Activated CD8-positive, alpha-beta memory T cell treated with anti-CD3 and anti-CD28 coated beads, Interleukin-2, amount 50 U/mL, for 4 hours (primary cell): ENCODE measurements at places on chromosomes 7 and 10.

DNA sequence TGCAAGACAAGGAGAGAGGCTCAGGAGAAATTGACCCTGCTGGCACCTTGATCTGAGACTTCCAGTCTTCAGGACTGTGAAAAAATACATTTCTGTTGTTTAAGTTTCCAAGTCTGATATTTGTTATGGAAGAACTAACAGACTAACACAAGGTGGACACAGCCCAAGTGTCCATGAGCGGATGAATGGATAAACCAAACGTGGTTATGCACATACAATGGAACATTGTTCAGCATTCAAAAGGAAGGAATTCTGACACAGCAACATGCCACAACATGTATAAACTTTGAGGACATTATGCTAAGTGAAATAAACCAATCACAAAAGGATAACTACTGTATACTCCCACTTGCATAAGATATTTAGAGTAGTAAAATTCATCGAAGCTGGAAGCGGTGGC, 76.5 kb downstream of the FAM13C start:
- DNase-seq: no peak

DNA sequence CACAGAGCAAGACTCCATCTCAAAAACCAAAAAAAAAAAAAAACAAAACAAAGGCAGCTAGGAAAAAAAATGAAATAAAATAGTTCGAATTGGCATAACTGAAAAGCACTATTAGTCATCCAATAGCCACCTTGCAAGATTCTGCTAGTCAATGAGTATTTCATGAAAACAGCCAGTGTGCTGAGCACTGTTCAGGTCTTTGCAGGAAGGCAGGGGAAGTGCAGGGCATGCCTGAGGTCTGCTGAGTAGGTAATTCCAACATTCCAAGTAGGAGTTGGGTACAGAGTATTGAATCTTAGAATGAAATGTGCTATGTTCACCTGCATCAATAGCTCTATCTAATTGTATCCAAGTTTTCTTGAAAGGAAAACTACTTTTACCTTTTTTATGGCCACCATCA, 22.9 kb downstream of the ABRAXAS2 start:
- DNase-seq: no peak

- DNase-seq: no peak
Measured at GRCh38 chr10:34297541-34298345, 517.4 kb downstream of the PARD3 start.

DNA sequence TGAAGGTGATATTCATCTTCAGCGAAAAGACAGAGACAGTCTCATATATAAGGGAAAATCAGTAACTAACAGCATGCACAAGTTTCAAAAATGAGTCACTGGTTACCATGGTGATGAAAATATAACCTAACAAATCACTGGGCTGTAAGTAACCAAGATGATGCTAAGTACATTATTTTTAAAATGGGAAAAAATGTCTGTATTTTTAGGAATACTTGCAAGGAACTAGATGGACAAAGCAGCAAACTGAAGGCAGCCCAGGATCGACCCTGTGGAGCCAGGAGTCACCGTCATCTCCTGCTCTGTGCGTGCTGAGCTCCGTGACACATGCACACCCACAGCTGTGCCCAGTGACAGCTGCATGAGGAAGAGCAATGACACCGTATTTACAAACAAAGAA, 137.3 kb downstream of the ELMO1 start:
- DNase-seq: peak; percentile 17

DNA sequence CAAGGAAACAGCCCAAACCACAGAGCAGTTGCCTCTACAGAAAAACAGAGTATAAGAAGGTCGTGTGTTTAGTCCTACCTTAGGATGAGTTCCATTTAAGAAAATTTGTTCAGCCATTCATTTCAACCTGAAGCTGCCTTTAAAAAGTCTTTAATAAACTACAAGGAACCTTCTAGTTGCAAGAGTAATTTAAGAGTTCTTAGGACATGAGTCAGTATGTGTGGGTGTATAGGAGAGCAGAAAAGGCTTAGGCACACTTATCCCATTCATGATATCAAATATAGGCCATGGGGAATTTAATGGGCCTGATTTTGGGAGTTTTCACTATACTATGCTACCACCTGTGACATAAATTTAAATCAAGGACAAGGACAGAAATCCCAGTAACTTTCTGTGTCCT, 496.8 kb downstream of the TFEC start:
- DNase-seq: no peak

GRCh38 chr10:97280783-97281182, 11.7 kb downstream of the ARHGAP19 start:
- no peak for DNase-seq

- DNase-seq: no peak
Measured at GRCh38 chr7:17365775-17366174, 67.3 kb downstream of the AHR start.

DNA sequence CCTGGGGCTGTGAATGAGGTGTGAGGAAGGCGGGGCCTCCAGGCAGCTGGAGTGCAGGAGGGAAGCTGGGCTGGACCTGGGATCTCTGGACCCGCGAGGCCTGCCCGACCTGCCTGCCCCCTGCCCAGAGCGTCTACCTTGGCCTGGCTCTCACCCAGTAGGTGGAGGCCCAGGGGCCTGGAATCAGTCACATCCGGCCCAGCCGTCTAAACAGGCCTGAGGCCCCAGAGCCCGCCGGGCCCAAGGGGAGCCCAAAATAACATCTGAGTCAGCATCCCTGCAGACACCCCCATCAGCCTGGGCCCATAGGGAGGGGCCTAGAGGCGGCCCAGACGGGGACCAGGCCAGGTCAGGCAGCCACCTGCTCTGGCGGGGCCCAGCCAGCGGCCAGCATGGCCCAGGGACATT, 15.1 kb upstream of the ELN start:
- no peak for DNase-seq

DNA sequence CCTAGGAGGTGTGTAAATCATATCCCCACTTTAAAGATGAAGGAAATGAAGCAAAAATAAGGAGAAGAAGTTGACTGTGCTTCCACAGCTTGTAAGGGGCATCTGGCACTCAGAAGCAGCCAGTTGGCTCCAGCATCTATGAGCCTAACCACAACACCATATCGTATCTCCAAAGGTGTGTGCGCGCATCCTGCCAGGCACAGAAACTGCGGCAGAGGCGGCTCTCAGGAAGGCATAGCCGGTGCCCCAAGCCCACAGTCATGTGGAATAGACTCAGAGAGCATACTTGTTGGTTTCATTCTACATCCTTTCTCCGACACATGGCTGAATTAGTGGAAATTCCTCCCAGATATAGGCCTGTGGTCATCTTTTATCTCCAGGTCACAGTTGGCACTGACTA, 423.9 kb downstream of the CALN1 start:
- no peak for DNase-seq

GRCh38 chr10:124478515-124478914, 16.9 kb downstream of the LHPP start:
- DNase-seq: no peak
